Stomach (tissue), 19 donors: ENCODE measurements at places on chromosomes 5 and 9.

GRCh38 chr5:173634465-173634983 is 18.1 kb upstream of the BOD1 start:
- no peak for DNase-seq

- DNase-seq = no peak
Observed at GRCh38 chr9:72984991-72985390, 32.1 kb upstream of the ALDH1A1 start.

- DNase-seq = no peak
Observed at GRCh38 chr5:162567644-162568043, 500.1 kb downstream of the GABRG2 start.

GRCh38 chr5:174065528-174066197 is 20.2 kb downstream of the NSG2 start:
- DNase-seq = peak; percentile 32

GRCh38 chr5:124232515-124232914 is 513.9 kb downstream of the ZNF608 start:
- no peak for DNase-seq

DNA sequence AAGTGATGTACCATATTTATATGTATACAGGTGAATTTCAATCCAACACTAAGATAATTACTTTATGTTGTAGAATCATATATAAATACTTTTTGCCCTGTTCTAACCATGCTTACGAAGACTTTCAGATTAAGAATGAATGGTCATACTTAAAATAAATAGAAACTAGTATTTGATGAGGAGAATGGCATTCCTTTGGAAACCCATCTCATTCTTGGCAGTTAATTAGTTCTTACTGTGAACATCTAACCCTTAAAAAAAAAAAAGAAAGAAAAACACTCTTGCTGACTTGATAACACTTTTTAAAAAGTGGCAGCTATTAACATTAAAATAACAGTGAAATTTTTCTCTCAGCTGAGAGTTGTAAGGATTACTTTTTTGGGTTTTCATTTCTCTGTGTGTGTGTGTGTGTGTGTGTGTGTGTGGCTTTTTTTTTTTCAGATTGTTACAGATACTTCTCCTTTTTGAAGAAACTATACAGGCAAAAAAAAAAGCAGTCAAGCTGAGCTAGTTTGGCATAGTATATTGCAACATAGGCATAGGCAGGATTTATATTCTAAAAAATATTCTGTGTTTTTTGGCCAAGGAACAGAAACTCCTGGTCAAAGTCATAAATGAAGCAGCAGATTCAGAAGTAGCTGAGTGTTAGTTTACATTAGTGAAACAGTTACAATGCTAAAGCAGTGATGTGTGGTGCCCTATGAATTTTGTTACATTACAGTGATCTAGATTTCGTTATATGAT is 163.5 kb downstream of the CD180 start:
- no peak for DNase-seq

DNA sequence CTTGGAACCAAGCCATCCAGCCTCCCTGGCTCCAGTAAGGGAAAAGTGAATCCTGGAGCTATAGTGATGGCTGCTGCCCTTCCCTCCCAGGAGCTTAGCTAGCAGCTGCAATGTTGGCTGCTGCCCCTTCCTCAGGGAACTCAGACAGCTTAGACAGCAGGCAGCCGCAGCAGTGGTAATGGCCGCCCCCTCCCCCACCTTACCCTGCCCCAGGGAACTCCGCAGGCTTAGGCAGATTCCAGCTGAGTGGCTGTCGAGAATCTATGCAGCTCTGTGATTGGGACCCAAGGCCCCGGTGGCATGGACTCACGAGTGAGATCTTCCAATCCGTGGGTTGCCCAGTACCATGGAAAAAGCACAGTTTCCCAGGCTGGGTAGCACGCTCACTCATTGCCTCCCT is 378.6 kb downstream of the NNT start:
- no peak for DNase-seq

GRCh38 chr5:32325062-32325461 is 12.3 kb upstream of the MTMR12 start:
- DNase-seq = no peak

- DNase-seq = no peak
Observed at GRCh38 chr5:27387535-27388073, 349.2 kb upstream of the CDH9 start.

DNA sequence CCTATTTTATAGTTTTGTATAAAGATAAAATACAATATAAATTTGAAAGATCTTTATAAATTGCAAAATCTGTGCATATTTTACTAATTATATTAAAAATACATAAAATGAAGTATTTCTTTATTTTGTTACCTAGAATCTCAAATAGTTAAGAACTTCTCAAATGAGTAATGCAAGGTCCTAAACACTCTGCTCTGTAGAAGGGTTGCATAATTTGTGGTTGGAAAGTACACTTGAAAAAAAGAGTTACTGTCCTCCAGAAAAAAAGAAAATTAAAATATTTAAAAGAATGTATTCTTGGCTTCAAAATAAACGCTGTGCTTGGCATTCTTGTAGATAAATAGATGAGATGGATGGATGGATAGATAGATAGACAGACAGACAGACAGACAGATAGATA is 428.8 kb upstream of the CDH6 start:
- DNase-seq = no peak

- no peak for DNase-seq
Observed at GRCh38 chr9:79674052-79674777, 102.5 kb downstream of the TLE4 start.

- no peak for DNase-seq
Observed at GRCh38 chr9:136725612-136726011, 13.2 kb downstream of the DIPK1B start.

- DNase-seq = no peak
Observed at GRCh38 chr5:7435503-7435902, 39.6 kb downstream of the ADCY2 start.

- peak; percentile 92 for DNase-seq
Observed at GRCh38 chr9:36400332-36401163, 479 bp upstream of the RNF38 start.

- DNase-seq = peak; percentile 58
Observed at GRCh38 chr9:13020146-13021040, 245.6 kb downstream of the LURAP1L start.

- no peak for DNase-seq
Observed at GRCh38 chr9:85553475-85553874, 188.3 kb downstream of the AGTPBP1 start.

- DNase-seq = no peak
Observed at GRCh38 chr5:134594797-134595457, 37.7 kb downstream of the SAR1B start.

GRCh38 chr5:174545926-174546325 is 178.5 kb upstream of the MSX2 start:
- DNase-seq = no peak

DNA sequence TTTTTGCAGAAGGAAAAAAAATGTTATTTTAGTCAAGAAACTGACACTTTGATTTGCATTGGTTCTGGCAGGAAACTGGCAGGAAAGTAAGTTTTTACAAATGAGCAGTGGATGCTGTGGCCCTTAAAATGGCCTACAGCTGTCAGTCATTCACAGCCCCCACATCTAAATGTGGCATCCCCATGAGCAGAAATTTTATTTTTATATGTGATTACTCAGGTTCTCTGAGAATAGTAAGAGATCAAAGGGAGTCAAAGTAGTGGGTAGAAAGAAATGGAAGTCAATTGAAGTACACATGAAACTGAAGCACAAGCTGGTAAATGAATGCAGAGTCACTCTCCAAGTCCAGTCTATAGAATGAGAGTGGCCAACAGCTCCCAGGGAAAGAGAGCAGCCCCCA is 80.3 kb downstream of the ENC1 start:
- no peak for DNase-seq

- no peak for DNase-seq
Observed at GRCh38 chr9:82418334-82418733, 429.8 kb downstream of the SPATA31D1 start.

GRCh38 chr9:17045381-17045940 is 89.4 kb upstream of the CNTLN start:
- DNase-seq = no peak

DNA sequence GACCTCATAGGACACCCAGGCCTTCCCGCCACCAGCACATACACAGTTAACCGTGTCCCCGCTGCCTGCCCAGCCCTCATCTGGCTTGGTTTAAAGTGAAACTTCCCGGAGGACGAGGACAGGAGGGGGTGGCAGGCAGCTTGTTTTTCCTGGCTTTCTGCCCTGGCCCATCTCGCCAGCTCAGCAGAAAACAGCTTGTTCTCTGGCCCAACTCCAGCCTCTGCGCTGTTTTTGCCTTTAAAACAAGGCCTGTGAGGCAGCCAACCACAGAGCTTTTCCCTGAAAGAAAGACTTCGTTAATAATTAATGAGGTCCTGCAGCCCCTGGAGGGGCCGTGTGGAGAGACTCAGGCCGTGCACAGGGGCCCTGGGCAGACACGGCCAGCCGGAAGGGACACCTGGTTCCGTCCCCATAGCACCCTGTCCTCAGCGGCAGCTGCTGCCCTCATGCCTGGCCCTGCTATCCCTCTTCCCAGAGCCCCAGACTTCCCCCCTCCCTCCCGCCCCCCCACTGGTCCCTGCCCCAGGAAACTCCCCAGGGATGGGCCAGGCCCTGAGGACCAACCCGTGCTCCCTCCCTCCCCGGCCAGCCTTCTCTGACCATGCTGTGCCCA is 108.7 kb downstream of the RXRA start:
- peak; percentile 98 for DNase-seq

GRCh38 chr5:110844251-110844650 is 105.4 kb downstream of the SLC25A46 start:
- DNase-seq = no peak

DNA sequence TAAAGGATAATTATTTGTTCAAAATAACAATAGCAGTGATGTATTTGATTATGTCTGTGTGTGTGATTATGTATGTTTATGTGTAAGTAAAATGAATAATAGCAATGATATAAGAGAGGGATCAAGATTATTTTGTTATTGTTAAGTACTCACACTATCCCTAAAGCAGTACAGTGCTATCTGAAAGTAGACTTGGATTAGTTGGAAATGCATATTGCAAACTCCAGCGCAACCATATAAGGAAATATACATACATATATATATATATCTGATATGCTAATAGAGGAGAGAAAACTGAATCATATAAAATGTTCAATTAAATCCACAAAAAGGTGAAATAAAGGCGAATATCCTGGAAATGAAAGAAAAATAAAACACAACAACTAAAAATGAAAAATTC is 268.4 kb downstream of the HINT1 start:
- DNase-seq = no peak

- DNase-seq = no peak
Observed at GRCh38 chr9:105969636-105970035, 275.3 kb downstream of the TMEM38B start.

DNA sequence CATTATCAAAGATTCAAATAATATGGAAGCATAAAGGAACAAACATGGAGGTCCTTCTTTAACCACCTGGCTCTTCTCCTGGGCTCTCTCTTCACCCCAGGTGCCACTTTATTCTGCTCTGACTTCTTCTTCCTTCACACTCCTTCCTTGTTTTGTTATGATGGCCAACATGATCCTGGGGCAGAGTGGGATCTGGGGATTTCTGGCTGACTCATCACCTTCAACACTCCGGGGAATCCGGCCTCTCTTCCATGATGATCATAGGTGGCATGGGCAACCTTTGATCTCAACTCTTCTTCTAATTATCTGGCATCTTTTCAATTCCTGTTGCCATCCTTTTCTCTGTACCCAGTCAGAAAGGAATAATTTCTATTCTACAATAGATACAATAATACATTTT is 62.1 kb upstream of the TRPC7 start:
- no peak for DNase-seq

DNA sequence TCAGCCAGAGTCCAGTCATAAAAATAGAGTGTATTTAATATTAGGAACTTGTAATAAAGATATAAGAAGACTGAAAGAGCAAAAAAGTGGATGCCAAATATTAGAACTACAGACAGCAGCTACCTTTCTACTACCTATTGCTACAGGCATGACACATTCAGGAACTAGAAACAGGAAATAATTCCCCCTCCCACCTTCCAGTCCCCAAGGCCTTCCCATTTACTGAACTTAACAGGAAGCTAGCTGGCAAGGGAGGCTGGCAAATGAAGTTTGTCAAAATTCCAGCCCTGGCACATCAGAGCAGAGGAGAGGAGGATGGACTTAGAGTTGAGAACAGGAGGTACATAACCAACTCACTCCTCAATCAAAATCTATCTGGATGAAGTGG is 50.2 kb upstream of the RIC1 start:
- no peak for DNase-seq

DNA sequence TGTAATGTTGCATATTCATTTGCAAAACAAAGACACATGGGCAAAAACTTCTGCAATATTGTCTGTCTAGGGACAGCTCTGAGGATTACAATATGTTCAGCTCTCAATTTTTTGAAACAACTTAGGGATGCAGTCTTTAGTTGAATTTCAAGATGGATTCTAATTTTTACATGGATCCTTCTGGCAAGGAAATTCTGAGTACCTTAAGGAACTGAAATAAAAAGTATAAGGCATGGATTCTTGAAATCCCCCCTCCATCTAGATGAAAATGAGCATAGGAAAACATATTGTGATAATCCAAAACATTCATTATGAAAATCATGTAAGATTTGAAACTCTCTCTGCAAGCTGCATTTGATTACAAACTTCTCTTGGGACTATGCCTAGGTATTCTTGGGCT is 568.6 kb downstream of the CETN3 start:
- DNase-seq = no peak

- DNase-seq = no peak
Observed at GRCh38 chr9:107466826-107467225, 22.7 kb downstream of the KLF4 start.

- DNase-seq = no peak
Observed at GRCh38 chr5:68915079-68915478, 178.7 kb upstream of the SLC30A5 start.

DNA sequence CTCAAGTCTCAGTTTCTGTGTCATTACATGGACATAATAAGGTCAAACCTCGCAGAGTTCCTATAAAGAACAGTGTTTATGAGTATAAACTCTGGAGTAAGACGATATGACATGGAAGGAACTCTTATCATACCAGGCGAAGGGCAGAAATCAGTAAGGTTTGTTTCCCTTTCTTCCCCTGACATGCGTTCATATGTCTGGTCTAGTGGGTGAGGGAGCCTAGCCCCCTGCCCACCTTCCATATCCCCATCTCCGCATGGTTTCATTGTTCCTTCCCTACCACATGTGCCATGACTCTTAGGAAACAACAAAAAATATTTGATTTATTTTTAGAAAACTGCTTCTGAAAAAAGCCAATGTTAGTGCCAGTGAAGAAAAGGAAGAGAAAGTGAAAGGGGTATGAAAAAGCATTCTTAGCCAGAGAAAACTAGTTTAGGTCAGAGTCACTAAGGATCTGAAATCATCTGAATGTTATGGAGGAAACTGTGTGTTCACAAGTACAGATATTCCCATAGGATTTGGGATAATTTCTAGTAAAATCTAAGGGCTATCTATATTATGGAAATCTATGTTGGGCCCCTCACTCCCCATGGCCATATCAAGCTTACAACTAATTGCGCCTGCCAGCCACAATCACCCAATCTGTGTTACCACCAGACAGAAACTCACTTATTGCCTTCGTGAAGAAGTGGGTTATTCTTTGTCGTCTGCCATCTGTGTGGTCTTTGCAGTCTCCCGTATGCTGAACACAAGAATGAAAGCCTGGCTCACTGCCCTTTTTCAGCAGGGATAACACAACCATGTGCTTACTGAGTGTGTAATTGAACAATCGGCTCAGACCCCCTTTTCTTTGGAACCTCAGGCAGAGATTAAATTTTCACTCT is 19.9 kb upstream of the HMHB1 start:
- peak; percentile 68 for DNase-seq
